ENCODE measurements at places on chromosomes 13 and 19.

GRCh38 chr19:46536391-46536790 lies 40.7 kb upstream of the PNMA8B start:
- no peak for DNase-seq

- no peak for DNase-seq
Measured at GRCh38 chr19:5515737-5516136, 52.0 kb downstream of the TINCR start.

GRCh38 chr19:3013263-3013725 lies 15.8 kb downstream of the TLE2 start:
- DNase-seq = no peak

- DNase-seq = no peak
Measured at GRCh38 chr19:7912144-7912696, 2.4 kb upstream of the TGFBR3L start.

DNA sequence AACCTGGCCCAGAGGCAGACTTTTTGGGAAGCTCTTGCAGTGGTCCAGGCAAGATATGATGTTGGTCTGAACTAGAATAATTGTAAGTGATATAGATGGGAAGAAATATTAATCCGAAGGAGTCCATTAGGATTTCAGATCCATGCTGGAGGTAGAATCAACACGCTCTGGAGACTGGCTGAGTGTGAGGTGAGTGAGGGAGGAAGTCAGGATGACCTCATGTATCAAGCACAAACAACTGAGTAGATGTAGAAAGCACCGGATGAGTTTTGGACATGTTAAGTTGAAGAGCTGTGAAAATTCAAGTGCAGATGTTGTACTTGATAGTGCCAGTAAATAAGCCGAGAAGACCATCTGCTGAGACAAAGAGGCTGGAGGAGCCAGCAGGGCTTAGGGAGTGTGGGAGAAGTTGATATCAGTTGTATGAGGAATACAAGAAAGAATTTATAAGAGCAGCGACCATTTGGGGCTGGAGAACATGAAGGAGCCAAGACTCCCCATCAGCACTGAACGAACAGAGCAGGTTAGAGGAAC lies 5.3 kb upstream of the CNMD start:
- DNase-seq = no peak

DNA sequence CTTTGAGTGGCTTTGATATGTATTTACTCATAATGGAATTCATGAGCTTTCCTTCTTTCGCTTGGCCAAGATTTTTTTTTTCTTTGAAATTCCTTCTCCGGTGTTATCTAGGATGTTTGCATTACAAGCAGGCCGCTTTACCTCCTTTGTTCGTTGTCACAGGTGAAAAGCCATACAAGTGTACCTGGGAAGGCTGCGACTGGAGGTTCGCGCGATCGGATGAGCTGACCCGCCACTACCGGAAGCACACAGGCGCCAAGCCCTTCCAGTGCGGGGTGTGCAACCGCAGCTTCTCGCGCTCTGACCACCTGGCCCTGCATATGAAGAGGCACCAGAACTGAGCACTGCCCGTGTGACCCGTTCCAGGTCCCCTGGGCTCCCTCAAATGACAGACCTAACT lies 16.7 kb downstream of the KLF5 start:
- DNase-seq = no peak

DNA sequence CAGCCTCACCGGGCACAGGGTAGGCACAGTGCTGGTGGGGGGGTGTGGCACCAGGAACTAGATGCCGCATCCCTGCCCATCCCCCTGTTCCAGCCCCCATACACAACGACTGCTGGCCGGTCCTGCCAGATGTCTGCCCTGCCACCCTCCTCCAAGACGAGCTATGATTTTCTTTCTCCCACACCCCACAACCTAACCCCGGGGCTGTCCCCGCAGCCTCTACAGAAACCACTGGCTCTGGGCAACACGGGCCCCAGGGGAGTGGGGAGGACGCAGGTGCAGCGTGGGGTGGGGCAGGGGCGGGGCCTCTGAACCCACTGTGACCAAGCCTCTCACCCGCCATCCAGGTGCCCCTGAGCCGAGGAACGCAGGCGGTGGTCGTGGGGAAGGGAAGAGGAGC lies 15.5 kb downstream of the PGLS start:
- no peak for DNase-seq

Data from Ammon's horn (tissue), 1 donor.